Smooth muscle cell of the brain vasculature (primary cell): ENCODE measurements at places on chromosomes 4 and X.

DNA sequence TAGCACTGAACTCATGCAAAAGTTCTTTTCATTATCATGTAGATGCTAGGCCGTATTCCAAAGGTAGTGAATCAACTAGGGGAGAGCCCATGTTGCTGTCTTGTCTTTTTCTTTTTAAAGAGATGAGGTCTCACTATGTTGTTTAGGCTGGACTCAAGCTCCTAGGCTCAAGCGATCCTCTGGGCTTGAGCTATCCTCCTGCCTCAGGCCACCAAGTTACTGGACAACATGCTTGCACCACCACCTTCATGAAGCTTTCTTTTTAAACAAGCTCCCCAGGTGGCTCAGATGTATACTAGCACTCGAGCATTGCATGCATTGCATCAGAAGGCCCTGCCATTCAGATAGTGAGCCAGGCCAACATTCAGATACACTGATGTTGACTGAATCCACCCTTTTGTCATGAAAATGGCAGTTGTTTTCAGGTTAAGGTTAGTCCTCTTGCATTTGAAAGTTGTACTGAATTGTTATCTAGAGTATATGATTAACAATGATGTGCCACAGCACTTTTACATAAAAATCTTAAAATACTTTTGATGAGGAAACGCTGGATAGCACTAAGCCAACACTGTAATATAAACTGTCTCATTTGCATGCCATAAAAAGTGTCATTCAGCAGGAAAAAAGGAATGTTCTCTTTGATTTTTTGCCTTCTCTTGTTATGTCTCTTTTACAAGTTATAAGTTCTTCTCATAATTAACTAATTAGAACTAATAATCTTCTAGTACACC lies 76.7 kb downstream of the FNIP2 start:
- no peak for DNase-seq

DNA sequence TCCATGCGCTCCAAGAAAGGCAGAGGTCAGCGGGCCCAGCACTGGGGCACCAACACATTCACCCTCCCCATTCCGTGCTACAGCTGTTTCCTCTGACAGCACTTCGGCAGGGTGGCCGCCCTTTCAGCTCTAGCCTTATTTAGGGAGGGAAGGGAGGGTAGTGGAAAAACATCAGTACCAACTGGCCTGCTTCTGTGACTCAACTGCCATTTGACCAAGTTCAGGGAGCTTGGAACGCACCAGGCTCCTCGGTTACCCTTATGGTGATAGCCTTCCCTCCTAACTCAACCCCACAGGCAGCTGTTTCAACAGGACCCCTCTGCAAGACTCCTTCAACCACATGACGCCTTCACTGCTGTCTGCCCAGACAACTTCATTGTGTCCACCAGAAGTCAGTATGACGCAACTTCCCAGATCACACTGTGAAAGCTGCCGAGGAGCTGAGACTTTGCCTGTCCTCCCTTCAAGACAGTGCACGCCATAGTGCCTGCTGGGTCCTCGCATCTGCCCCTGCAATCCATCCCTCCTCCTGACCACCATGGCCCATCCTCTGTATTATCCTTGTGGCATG lies 132.2 kb downstream of the AFAP1 start:
- no peak for DNase-seq

- no peak for DNase-seq
Observed at GRCh38 chr4:31097999-31098398, 377.8 kb downstream of the PCDH7 start.

DNA sequence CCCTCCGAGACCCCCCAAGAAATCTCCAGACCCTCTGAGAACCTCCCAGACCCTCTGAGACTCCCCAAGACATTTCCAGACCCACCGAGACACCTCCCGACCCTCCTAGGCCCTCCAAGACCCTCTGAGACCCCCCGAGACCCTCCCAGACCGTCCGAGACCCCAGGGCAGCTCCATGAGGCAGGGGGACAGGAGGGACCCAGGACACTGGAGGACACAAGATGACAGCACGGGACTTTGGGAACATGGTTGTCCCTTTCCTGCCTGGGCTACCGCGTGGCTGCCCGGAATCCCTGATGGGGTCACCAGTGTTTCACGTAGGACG lies 10.3 kb downstream of the CTBP1 start:
- DNase-seq: no peak

- DNase-seq: no peak
Observed at GRCh38 chrX:43121637-43122036, 343.7 kb upstream of the PPP1R2C start.

- no peak for DNase-seq
Observed at GRCh38 chr4:74665346-74665745, 129.0 kb downstream of the BTC start.

DNA sequence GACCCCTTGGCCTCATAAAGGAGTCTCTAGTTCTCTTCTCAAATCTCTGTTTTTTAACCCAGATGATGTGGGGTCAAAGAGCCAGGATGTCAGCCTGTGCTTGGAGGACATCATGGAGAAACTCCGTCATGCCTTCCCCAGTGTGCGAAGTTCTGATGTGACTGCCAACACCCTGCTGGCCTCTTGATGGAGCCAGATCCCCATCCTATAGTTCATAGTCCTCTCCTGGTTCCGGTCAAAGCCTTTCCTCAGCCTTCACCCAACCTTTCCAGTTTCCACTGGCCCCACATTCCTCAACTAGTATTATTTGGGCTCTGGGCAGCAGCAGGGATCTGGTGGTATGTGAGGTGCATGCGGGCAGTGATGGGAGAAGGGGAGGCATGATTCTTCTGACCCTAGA lies 30.7 kb downstream of the TAF7L start:
- no peak for DNase-seq

DNA sequence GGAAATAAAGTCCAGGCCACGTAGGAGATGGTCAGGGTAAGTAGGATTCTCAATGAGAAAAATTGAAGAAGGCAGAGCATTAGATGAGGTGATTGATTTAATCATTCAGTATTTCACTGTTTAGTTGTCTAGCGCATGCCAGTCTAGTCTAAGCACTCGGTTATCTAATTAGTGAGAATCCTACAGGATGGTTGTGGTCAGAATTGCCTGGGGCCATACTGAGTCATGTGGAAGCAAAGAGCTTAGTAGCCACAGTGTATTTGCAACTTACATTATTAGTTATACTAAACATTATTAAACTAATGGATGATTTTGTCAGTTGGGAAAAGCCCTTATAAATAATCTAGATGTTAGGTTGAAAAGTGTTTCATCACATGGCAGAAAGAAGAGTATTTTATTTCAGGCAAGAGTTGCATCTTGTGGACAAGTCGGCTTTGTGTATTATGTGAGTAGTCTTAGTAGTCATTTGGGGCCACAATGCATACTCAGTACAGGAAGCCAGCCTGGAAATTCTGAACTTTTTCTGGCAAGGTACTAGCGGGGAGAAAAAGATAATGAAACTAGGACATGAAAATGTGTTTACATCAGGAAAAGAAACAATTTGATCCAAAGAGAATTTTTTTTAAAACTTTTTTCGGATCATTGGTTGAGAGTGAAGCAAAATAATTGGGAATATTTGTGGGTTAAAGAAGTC lies 31.9 kb downstream of the CPEB2 start:
- DNase-seq: no peak

DNA sequence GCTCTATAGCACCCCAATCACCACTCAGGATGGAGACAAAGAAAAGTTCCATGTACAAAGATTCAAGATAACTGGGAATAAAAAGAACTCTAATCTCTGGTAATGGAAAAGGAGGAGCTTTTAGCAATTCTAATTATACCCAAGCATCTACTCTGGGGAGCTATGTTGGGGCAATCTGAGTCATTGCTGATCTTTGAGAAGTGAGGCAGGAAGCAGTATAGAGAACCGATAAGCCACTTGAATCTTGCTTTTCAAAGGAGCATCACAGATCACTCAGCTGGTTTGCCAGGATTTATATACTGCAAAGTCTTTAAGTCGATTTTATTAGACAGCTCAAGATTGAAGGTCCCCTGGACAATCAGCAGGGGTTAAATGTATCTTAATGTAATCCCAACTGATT lies 220.0 kb downstream of the ENOX2 start:
- DNase-seq: no peak

- DNase-seq: no peak
Observed at GRCh38 chr4:170270628-170271027, 180.9 kb upstream of the AADAT start.
